ENCODE measurements at places on chromosomes 4 and X.

GRCh38 chr4:107036584-107037198 lies 578 bp upstream of the DKK2 start:
- DNase-seq = no peak

- DNase-seq = no peak
Observed at GRCh38 chr4:126223784-126224407, 909.1 kb downstream of the FAT4 start.

DNA sequence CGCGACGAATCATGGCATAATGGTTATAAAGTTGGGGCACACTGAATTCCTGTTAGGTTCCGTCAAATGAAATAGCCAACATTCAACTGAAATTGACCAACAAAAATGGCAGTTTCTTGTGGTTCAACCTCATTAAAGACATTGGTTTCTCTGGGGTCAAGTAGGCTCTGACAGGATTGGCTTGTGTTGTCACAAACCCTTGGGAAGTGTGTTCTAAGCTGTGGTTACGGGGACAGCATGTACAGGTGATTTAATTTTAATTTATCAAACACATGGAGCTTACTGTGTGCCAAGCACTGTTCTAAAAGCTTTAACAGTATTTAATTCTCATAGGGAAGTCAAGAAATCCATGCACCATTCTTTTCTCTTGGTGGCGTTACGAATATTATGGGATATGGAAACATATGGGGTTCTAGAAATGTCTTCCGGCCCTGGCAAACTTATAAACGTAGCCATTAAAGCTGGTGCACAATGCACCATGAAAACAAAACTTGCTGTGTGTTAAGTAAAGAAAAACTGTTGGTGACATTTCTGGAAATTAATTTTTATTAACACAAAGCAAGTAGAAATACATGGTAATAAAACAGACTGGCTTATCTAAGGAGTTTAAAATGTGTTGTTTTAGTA lies 891 bp downstream of the XK start:
- DNase-seq = no peak

- DNase-seq = no peak
Observed at GRCh38 chr4:89549907-89550306, 242.3 kb upstream of the GPRIN3 start.

DNA sequence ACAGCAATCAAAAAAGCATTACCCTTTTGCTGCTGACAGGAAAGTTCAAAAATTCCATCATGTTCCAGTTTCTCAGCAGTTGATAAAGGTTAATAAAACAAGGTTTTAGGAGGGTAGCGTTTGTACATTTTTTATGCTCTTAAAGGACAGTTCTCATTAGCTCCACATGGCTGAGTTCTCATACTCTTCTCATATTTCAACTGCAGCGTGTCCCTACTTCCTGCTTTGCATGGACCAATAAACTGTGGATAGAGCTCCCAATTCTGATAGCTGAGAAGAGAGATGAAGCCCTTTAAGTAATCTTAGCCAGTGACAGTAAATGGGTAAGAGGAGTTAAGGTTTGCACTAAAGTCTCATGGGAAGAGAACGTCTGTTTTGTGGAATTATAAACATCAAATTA lies 53.5 kb downstream of the SPANXA2 start:
- DNase-seq = no peak

- no peak for DNase-seq
Observed at GRCh38 chr4:32460972-32461371, 1740.8 kb downstream of the PCDH7 start.

DNA sequence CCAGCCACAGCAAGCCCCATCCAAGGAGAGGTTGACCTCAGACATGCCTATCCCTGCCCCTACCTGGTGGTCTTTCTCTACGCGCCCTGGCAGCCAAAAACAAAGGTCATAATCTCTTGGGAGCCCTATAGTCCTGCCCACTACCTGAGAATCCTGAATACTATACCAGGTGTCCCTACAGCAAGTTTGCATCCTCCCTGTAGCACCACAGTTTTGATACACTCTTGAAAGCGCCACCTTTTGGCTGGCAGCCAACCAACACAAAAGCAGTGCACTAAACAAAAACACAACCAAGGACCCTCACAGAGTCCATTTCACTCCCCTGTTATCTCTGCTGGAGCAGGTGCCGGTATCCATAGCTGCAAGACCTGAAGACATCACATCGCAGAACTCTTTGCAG lies 523.8 kb upstream of the CPEB2 start:
- DNase-seq = no peak

DNA sequence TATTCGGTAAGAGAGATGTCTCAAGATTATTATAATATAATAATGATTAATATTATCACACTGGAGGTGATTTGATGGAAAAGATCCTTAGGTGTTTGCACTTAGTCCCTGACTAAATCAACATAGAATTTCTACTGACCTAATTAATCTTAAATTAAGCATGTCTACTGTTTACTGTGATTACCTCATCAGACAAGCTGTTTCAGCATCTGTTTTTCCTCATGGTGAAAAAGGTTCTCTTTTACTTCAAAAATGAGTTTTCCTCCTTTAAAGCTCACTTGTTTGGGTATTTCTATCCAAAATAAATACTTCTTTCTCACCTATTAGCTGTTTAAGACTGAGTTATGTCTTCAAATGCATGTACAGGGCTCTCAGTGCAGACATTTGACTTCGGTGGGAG lies 407.8 kb downstream of the NKX6-1 start:
- DNase-seq = no peak

DNA sequence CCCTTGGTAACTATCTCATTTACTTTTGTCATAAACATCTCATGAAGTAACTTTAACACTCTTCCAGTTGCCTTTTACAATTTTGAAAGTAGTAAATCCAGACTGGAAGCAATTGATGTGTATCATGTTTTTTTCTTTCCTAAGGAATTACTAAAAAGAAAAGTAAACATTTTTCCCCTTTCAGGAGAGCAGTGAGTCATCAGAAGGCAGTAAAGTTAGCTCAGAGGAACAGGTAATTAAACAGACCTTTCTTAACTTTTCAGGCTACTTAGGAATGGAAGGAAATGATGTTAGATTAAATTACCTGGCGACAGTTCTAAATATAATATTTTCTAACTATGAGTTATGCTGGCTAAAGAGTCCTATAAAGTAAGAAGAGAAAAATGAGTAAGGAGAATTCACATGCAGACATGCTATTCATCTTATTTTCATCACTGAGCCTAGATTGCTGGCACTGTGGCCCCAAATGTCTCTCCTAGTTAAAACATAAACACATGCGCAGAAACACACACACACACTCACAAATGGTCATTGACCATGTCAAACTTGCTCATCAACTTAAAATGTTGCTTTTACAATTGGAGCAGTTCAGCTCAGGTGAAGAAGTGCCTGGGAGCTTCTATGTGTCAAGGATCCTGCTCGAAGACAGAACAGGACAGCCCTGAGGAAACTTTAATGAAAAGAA lies 9.3 kb downstream of the DMP1 start:
- no peak for DNase-seq

DNA sequence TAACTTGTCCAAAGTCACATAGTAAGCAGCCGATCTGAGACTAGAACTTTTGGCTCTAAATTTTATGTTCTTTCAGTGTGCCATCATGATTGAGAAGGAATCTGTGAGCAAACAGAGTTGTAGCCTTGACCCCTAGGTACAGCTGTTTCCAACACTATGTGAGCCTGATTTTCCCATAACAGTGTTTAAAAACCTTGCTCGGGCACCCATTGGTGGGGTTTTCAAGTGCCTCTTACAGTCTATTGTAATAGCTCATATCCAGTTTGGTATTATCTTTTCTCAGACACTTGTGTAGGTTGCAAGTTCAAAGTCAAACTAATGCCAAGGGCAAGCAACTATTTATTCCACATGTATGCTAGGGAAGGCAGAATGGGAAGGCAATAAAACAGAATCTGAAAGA lies 467.9 kb downstream of the INPP4B start:
- no peak for DNase-seq

DNA sequence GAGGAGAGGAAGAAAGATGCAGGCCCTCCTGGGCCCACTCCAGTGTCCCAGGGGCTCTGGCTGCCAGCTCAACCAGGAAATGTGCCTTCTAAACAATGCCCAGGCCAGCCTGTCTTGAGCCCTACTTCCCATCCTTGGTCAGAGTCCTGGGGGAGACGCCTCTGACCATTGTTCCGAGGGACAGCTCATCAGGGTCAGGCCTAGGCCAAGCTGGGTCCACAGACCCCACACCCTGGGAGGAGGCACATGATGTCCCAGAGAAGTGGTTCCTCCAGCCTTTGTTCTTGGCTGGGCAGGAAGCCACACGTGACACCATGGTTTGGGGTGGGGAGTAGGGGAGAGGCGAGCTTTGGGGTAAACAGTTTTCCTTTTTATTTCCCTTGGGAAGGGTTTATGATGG lies 102.5 kb downstream of the EFNB1 start:
- no peak for DNase-seq

DNA sequence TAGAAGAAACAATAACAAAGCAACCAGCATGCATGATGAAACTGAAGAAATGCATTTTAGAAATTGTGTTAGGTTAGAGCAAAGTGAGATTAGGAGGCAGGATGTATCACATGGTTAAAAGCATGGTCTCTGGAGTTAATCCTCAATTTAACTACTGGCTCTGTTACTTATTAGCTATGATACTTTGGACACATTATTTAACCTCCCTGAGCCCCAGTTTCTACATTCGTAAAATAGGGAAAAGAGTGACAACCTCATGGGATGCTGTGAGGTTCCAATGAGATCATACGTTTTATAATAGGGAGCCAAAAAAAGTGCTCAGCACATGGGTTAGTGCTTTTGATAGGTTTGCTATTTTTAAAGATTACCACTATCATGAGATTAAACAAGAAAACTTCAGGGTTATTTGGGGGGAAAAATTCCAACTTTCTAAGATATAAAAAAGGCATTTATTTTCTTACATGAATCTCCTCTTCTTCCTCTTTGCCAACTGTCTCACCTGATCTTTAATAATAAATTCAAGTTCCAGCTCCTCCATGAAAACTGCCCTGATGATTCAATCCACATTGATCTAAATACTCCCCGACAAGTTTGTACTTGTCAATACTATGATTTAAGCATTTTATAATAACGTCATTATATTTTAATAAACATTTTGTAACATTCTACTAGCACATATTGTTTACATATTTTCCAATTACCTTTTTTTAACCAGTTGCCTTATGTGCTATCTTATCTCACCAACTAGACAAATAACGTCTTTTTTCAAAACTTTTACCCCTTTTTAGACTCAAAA lies 4.6 kb downstream of the SEC31A start:
- no peak for DNase-seq

DNA sequence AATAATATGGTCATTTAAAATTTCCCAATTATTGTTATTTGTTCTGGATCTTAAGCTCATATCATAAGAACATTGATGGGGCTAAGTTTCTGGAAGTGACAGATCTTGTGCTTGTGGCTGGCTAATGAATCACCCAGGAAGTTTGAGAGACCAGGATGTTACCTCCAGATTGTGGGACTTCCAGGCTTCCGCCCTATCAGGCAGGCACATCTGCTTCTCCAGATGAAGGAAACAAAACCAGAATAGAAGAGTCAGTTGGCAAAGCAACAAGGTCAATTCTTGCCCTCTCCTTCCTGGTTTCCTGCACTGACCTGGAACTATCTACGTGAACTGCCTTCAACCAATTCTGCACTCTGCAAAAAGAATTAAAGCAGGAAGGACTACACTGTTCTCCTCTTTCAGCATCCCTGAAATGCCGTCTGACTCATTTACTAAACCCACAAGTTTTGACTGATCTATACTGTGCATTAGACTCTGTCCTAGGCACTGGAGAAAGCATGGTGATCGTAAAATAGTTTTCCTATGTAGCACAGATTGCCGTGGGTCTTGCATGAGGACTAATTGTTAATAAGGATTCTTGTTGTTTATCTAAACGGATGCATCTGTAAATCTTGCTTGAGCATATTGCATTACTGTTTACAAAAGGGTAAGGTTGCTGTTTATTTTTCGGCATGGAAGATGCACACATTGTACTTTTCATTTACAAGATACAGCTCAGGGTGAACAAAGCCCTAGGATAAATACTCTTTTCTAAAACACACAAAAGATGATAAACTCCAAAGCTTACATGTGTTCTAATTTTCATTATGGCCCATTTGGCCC lies 74.6 kb downstream of the AMELX start:
- DNase-seq = no peak
